Activated naive CD4-positive, alpha-beta T cell treated with anti-CD3 and anti-CD28 coated beads, Interleukin-2, amount 10 ng/mL, durations not matched to agents 7 days and 5 days (primary cell): ENCODE measurements at places on chromosomes 12 and 14.

GRCh38 chr14:54646626-54647025, 79.7 kb downstream of the SAMD4A start:
- H3K4me1 ChIP-seq = peaks cover 2% of the 10 kb centered on the region
- no peak overlapping the region for H3K27ac ChIP-seq
- H3K4me3 ChIP-seq = no peak overlapping the region
- no peak for DNase-seq
- peaks cover 21% of the 10 kb centered on the region for H3K27me3 ChIP-seq

GRCh38 chr14:71473843-71474242, 458.4 kb upstream of the RGS6 start:
- no peak for DNase-seq
- no peaks in the 10 kb centered on the region for H3K27me3 ChIP-seq
- H3K27ac ChIP-seq = no peak overlapping the region
- peaks cover 29% of the 10 kb centered on the region for H3K4me1 ChIP-seq

DNA sequence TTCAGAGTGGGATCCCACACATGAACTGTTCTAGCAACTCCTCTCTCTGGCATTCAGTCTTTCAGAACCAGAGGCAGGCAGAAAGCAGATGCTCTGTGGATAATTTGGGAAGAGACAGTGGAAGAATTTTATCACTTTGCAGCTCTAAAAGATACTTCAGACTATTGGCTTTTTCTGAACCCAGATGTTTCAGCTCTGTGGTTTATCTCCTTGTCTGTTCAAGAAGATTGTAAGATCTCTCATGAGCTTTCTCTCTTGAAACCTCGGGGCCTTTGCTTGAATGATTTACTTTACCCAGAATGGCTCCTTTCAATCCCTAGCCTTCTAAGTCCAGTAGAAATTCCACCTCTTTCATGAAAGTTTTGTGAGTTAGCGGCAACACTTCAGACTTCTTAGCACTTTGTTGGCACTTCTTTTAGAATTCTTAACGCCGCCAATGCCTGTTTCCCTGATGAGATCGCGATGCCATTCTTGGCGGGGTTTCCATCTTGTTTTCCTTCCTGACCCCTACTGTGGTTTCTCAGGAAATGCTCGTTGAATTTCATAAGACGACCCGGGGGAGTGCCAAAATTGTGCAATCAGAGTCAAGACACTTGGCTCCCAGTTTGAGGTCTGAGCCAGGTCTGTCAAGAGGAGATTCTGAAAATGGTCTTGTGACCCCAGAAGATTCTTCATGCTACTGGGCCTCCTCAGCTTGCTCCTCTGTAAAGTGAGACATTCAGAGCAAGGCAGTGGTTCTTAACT, 107.0 kb upstream of the PRICKLE1 start:
- no peak for DNase-seq
- H3K36me3 ChIP-seq = no peaks in the 10 kb centered on the region
- H3K4me1 ChIP-seq = no peaks in the 10 kb centered on the region
- no peak overlapping the region for H3K27ac ChIP-seq
- no peak overlapping the region for H3K4me3 ChIP-seq
- no peaks in the 10 kb centered on the region for H3K27me3 ChIP-seq

DNA sequence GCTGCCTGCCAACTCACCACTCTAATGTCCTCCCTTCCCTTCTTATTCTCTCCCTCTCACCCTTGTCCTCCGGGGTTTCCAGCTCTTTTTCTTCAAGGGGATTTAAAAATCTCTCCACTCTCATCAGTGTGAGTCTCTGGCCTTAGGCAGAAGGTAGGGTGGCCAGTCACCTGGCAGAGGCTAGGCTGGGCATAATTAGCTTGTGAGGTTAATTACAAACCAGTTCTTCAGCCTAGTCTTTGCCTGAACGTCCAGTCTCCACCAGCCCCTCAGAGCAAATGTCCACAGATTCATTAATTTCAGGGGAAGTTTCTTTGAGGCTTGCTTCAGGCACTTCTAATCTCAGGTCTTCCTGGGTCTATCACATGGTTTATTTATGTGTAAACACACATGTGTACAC, 6.7 kb downstream of the KRT7 start:
- H3K27me3 ChIP-seq = peaks cover 57% of the 10 kb centered on the region
- peaks cover 1% of the 10 kb centered on the region for H3K36me3 ChIP-seq
- no peak overlapping the region for H3K4me3 ChIP-seq
- DNase-seq = no peak
- H3K4me1 ChIP-seq = peaks cover 21% of the 10 kb centered on the region

DNA sequence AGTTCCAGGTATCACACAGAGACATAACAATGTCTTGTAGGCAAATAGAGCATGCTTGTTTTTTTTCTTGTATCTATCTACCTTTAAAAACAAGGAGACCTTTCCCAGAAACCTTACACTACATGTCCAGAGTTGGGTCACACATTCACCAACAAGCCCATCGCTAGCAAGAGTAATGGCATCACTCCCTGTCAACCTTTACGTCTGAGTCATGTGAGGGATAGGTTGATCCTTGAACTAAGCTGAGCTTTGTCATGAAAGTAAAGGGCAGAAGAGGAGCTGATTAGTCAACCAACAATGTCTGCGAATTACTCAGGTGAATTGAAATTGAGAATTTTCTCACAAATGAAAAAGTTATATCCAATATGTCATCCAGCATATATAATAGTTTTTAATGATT, 219.4 kb downstream of the CNTN1 start:
- H3K4me3 ChIP-seq = no peak overlapping the region
- no peaks in the 10 kb centered on the region for H3K4me1 ChIP-seq
- no peaks in the 10 kb centered on the region for H3K27me3 ChIP-seq
- H3K36me3 ChIP-seq = no peaks in the 10 kb centered on the region

DNA sequence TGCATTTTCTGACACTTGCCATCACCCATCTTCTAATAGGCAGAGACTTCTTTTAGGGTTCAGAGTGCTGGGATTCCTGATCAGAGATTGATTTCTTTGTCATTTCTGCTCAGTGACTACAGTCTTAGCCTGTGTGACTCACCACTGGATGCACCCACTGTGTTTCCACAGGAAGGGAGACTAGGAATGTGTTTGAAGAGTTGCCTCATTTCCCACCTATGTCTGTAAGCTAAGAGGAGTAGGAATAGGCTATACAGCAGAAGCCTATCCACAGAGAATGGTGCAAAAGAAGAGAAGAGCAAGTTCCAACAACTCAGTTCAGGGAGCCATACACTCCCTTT, 60.2 kb upstream of the ACTN1 start:
- no peak overlapping the region for H3K4me3 ChIP-seq
- H3K27me3 ChIP-seq = peaks cover 86% of the 10 kb centered on the region
- H3K4me1 ChIP-seq = no peaks in the 10 kb centered on the region
- H3K27ac ChIP-seq = no peak overlapping the region
- no peaks in the 10 kb centered on the region for H3K36me3 ChIP-seq

DNA sequence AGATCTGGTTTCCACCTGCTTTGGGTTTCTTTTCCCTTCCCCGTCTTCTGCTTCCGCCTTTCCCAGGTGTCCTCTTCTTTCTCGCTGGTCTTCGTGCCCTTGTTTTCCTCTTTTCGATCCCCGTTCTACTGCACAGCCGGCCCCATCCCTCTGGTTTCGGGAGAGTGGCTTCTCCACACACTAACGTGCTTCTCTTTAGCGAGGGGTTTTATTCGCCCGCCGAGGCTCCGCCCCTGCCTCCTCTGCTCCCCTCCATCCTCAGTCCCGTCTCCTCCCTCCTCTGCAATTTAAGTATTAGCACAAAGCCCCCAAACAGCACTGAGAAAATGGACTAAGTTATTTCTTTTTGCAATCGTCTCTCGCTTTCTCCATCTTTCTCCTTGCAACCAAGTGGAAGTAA, at the start of gene SLC7A8:
SLC7A8 (minus strand) TSS at position 182 of the 400 bp plus-strand sequence. CDS start 746 bp downstream, outside the sequence.
- peak; percentile 34 for DNase-seq
- H3K27ac ChIP-seq = no peak within 1 kb of the TSS
- H3K27me3 ChIP-seq = peaks cover 20% of the 10 kb centered on the region
- H3K4me1 ChIP-seq = no peaks in the 10 kb centered on the region

DNA sequence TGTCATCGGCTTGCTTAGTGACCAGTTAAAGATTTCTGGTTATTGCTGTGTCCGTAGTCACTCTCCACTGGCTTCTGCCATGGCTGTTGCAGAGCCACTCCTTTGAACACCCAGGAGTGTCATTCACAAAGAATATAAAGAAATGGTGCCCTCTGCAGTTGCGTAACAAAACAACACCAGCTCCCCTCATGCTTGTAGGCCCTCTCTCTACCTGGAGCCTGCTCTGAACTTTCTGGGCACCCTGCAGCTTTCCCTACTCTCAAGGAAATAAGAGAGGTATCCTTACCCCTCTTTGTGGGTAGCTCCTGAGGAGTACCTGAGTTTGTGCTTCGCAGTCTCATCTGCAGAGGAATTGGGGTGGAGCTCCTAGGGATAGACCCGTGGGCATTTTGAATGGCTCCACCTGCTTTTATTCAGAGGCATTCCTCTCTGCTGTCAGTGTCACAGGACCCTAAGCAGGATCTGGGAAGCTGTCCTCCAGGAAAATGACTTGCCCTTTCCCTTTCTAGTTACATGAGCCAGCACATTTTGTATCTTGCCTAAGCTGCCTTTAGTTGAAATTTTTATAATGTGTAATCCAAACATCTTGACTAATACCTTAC, 97.2 kb upstream of the TMEM260 start:
- H3K4me1 ChIP-seq = no peaks in the 10 kb centered on the region
- no peak for DNase-seq
- peaks cover 4% of the 10 kb centered on the region for H3K27me3 ChIP-seq

DNA sequence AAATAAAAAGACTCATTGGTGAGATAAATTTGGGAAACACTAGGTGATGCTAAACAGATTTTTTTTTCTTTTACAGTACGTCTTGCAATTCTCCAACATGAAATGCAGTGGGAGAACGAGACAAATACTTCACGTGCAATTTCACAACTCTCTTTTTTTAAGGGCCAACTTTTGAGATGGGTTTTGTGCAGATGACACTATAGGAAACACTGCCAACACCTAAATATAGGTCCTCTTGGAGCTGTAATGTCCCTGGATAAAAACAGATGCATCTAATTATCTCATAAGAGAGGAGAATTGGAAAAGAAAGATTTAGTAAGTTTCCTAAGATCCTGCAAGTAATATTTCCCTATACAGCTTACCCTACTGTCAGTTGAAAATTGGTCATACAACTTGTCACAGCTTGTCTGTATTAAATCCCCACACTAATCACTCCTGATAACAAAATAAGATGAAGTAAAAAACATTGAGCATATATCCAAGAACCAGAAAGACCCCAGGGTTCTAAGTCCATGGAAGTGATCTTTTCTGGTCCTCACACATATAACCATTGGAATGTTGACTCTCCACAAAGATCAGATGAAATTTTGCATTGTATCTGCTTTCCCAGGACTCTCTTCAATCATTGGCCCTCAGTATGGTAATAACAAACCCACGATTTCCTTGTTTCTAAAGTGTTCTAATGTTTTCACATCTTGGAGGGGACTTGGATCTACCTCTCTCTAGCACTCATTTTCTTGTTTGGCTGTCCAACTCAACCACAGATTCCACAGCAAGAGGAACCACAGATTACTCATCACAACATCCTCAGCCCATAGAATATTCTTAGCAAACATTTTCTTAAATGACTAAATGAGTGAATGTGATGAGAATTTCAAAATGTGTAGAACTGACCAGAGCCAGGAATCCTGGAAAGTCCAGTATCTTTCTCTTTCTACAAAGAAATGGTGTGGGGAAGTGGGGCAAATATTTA, 769.4 kb upstream of the USP15 start:
- no peaks in the 10 kb centered on the region for H3K36me3 ChIP-seq
- no peaks in the 10 kb centered on the region for H3K4me1 ChIP-seq
- H3K27me3 ChIP-seq = no peaks in the 10 kb centered on the region
- H3K27ac ChIP-seq = no peak overlapping the region
- no peak for DNase-seq

DNA sequence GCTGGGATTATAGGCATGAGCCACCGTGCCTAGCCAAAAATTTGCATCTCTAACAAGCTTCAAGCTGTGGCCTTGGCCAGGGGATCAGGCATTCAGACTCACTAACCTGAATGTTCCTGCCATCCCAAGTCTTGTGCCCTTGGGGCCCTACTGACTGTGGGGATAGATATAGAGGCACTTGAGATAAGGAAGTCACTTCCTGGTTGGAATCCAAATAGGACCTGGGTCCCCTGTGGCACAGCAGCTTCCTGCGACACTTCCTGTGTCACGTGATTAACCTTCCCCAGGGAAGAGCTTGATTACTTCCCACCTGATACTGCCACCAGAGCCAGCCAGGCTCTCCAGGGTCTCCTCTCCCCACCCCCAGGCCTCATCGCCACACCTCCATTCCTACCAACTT, 128.2 kb downstream of the BCL11B start:
- peaks cover 3% of the 10 kb centered on the region for H3K4me1 ChIP-seq
- no peak overlapping the region for H3K27ac ChIP-seq
- H3K4me3 ChIP-seq = no peak overlapping the region
- DNase-seq = no peak
- H3K36me3 ChIP-seq = no peaks in the 10 kb centered on the region

DNA sequence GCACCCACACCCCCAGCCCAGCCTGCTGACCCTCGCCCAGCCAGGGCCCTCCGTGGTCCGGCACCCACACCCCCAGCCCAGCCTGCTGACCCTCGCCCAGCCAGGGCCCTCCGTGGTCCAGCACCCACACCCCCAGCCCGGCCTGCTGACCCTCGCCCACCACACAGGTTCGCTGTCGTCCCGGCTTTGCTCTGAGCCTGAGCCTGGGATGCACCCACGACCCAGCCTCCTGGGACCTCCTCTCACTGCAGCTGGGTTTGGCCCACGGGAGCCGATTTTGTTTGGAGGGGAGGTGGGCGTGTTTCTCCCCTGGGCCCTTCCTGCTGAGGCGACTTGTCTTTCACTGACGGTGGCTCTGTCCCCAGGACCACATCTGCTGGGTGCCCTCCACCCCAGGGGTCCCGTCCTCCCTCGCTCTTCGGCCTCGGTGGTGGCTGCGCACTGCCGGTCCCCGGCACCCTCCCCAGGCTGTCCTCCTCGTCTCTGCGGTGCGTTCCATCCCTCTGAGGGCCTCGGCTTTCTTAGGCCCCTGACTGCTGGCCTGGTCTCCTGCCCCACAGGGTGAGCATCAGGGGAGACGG, 83.8 kb downstream of the GALNT9 start:
- H3K4me3 ChIP-seq = no peak overlapping the region
- no peak overlapping the region for H3K27ac ChIP-seq
- DNase-seq = no peak
- no peaks in the 10 kb centered on the region for H3K36me3 ChIP-seq
